ENCODE measurements at places on chromosomes 16 and 17.

DNA sequence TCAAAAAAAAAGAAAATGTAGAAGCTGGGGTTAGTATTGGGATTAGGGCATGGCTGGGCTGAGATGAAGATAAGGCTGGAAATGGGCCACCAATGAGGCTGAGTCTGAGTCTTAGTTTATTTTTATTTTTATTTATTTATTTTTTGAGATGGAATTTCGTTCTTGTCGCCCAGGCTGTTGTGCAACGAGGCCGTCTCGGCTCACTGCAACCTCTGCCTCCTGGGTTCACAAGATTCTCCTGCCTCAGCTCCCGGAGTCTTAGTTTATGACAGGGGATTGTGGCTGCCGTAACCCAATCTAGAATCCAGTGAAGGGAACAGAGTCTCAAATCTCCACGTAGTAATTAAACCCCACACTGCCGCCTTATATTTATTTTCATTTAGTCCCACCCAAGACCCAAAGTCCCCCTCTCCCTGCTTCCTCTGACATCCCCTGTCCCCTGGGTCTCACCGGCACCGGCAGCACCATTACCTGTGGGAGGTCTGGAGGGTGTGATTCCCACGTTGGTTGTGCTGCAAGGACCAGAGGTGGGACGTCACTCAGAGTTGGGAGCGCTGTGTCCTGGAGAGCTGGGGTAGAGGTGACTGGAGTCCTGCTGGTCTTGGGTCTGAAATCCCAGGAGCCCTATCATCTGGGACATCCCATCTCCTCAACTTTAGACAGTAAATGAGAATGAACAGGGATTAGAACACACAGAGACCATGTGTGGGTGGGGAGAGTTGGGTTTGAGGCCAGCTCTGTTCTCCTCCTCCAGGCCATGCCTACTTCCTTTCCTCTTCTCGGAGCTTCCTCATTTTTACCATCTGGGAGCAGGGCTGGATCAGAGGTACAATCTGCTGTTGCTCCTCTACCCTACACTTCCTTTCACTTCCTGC, at the start of gene CLEC10A:
TSS of gene CLEC10A (minus strand) at position 671 of the 875 bp plus-strand sequence. CDS start 1,439 bp downstream, outside the sequence.
- no peak for DNase-seq

GRCh38 chr17:63999680-64000531, 1.8 kb downstream of the PRR29 start:
- no peak for DNase-seq

- no peak for DNase-seq
Observed at GRCh38 chr17:41287050-41287449, 11.6 kb downstream of the KRTAP9-7 start.

- no peak for DNase-seq
Observed at GRCh38 chr17:56165072-56165641, 11.9 kb downstream of the ANKFN1 start.

- peak; percentile 83 for DNase-seq
Observed at GRCh38 chr16:69132424-69133252, at the start of the genes CHTF8 and UTP4. CHTF8 (minus strand) TSS chr16:69132588; CDS start chr16:69121458, 11,130 bp downstream. UTP4 (plus strand) TSS chr16:69132649; CDS start chr16:69133460, 811 bp downstream.

GRCh38 chr17:21523497-21524210, 147.5 kb downstream of the KCNJ12 start:
- DNase-seq, result no peak

- peak; percentile 58 for DNase-seq
Observed at GRCh38 chr16:53457670-53458069, 23.4 kb downstream of the RBL2 start.

GRCh38 chr17:36072431-36073121, 8.5 kb downstream of the CCL18 start:
- DNase-seq, result peak; percentile 22

Data from activated CD4-positive, alpha-beta T cell treated with anti-CD3 and anti-CD28 coated beads, Interleukin-2, amount 50 U/mL, for 1 hour (primary cell).